PC-9 (cell line): ENCODE measurements at places on chromosomes 5 and 9. TPM values are rescaled to one million over a fixed set of nuclear protein-coding genes. Genes with fewer than 3 reads are reported as not detected.

DNA sequence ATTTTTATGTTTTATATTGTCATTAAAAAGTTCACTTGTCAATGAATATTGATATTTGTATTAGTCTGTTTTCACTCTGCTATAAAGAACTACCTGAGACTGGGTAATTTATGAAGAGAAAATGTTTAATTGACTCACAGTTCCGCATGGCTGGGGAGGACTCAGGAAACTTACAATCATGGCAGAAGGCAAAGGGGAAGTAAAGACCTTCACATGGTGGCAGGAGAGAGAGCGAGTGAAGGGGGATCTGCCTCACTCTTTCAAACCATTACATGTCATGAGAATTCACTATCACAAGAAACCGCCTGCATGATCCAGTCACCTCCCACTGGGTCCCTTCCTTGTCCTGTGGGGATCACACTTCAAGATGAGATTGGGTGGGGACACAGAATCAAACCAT lies 27.4 kb downstream of the SRD5A1 start:
- peaks cover 17% of the 10 kb centered on the region; the same call in 1 of the 2 replicates for H3K36me3 ChIP-seq
- peak overlapping the region; percentile 8; the same call in 1 of the 2 replicates for H3K27ac ChIP-seq
- H3K27me3 ChIP-seq: no peaks in the 10 kb centered on the region
- H3K4me1 ChIP-seq: no peaks in the 10 kb centered on the region
- no peak for DNase-seq

DNA sequence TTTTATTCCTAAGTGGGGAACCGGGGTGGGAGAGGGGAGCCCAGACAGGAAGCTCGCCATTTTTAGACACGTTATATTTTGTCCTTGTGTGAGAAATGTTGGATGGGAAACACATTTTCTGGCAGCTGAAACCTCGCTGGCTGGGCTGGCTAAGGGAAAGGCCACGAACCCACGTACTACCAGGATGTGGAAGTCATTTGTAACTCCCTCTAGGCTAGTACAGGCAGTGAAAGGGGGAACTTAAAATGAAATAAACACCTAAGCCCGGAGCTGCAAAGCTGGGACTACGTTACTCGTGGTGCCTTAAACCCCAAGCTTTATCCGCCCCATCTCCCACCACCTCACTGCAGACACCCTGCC lies 42.5 kb downstream of the TMEM174 start:
- H3K27me3 ChIP-seq: no peaks in the 10 kb centered on the region
- no peaks in the 10 kb centered on the region for H3K36me3 ChIP-seq
- H3K4me1 ChIP-seq: 0 out of 2 replicates have a peak, but pooled peaks cover 4% of the 10 kb centered on the region
- no peak overlapping the region for H3K27ac ChIP-seq
- peak overlapping the region; percentile 79 for H3K4me3 ChIP-seq

PCDHA4 gene
- not detected in 2 replicates for total RNA-seq

- no peaks in the 10 kb centered on the region for H3K4me1 ChIP-seq
- no peak overlapping the region for H3K27ac ChIP-seq
- DNase-seq: no peak
- no peak overlapping the region for H3K4me3 ChIP-seq
Measured at GRCh38 chr5:147578228-147579024, 68.6 kb upstream of the DPYSL3 start.

MTRR gene
- total RNA-seq: 71.5 and 72.6 TPM in 2 replicates

- H3K36me3 ChIP-seq: no peaks in the 10 kb centered on the region
- no peaks in the 10 kb centered on the region for H3K27me3 ChIP-seq
- no peak overlapping the region for H3K4me3 ChIP-seq
- no peak overlapping the region for H3K27ac ChIP-seq
Measured at GRCh38 chr5:10503321-10503720, 60.5 kb upstream of the ANKRD33B start.

DNA sequence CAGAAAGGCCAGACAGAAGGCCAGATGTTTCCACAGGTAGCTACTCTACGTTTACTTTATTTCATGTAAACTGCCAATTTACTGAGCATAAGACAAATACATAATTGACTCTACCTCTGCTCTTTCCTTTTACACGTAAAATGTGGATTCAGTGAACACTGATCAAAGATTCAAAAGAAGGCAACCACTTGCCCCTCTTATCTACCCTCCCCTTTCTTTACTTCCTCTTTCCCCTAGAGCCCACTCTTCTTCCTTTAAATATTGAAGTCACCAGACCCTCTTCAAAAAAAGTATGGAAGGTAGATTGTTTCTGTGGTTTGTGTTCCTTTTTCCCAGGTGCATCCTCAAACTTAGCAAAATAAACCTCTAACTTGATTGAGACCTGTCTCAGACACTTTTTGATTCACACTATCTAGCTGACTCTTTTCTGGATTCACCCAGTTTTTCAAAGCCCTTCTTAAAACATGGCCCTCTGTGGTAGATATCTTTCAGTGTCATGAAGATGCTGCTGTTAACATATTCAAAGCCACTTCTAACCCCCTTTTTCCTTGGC lies 6.7 kb downstream of the FAM114A2 start:
- no peak for DNase-seq
- H3K27me3 ChIP-seq: no peaks in the 10 kb centered on the region
- H3K4me1 ChIP-seq: peaks cover 1% of the 10 kb centered on the region; the same call in 1 of the 2 replicates
- H3K36me3 ChIP-seq: no peaks in the 10 kb centered on the region

IGIP gene
- total RNA-seq: 6.2 and 7.5 TPM in 2 replicates

TAF11L10 gene
- total RNA-seq: not detected in 2 replicates

GRCh38 chr5:124755041-124755440 lies 8.6 kb upstream of the ZNF608 start:
- H3K36me3 ChIP-seq: no peaks in the 10 kb centered on the region
- no peaks in the 10 kb centered on the region for H3K27me3 ChIP-seq
- no peak overlapping the region for H3K4me3 ChIP-seq

- no peaks in the 10 kb centered on the region for H3K36me3 ChIP-seq
- H3K4me3 ChIP-seq: no peak overlapping the region
- H3K4me1 ChIP-seq: no peaks in the 10 kb centered on the region
Measured at GRCh38 chr5:56616454-56617160, 198.7 kb upstream of the MAP3K1 start.
